A172 (cell line): ENCODE measurements at places on chromosomes 7 and 10.

- DNase-seq = no peak
These were observed 34.1 kb upstream of the MKI67 start for GRCh38 chr10:128160297-128160711.

DNA sequence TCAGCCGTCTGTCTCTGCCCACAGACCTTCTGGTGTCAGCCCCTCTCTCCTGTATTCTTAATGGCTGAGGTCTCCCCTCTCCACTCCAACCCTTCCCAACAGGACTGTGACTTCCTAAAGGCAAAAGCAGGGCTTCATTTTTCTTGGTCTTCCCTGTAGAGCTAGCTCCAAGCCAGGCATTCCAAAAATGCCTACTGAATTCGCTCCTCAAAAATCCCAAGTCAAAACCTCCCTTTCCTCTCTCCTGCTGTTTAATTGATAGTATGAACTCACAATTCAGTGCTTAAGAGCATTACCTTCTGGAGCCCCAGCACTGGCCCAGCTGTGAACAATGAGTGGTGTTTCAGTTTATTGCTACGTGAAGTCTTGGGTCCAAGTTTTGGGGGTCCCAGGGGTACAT lies 628.4 kb downstream of the PARD3 start:
- no peak for DNase-seq

DNA sequence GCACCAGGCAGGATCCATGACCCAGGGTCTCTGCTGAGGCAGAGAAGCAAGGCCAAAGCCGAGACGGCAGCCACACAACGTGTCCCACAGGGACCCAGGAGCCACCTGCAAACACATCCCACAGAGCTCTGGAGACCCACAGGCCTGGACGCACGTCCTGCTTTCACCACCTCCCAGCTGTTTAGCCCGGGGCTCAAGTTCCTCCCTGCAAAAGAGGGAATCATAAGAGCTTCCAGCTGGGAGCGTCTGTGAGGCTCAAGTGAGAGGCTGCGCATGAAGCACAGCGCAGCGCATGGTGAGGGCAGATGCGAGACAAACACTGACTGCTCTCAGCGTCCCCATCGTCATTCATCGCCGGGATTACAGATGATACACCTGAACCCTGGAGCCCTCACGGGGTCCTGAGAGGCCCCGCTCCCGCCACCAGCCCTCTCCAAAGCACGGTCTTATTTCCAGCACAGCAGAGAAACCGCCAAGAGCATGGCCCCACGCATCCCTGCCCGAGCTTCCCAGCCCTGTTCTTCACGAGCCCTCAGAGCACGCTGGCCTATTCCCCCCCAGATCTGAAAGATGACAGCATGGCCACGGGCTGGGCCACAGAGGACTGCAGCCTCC lies 88.7 kb downstream of the MAD1L1 start:
- no peak for DNase-seq

DNA sequence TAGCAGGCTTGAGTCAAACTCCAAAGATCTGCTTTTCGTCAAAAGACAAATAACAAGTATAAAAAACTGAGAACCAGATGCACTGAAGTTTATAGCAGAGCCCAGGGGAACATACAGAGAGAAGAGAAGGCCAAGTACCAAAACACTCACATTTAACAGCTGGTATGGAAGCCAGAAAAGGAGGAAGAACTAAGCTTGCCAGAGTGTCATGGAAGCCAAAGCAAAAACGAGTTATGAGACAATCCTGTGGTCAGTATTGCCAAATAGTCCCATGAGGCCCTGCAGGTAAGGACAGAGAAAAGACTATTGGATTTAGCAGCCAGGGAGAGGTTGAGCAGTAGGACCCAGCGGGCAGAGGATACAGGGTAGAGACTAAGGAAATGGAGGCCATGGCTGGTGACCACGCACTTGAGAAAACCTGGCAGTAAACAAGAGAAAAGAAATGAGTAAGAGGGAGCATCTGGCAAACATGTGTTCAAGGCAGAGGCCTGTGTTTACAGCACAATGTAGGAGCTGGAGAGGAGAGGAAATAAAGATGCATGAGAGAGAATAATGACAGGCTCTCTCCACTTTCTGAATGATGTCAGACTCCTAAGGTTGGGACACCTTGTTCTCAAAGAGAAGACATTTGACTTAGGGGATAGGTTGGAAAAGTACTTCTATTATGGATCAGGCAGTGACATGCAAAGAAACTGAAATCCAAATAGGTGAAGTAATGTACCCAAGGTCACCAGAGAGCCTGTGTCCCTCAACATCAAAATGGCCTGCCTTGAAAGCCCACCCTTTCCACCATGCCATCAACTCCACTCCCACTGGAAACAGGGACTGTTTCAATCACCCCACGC lies 9.1 kb downstream of the CREB3L2 start:
- DNase-seq = peak; percentile 64

DNA sequence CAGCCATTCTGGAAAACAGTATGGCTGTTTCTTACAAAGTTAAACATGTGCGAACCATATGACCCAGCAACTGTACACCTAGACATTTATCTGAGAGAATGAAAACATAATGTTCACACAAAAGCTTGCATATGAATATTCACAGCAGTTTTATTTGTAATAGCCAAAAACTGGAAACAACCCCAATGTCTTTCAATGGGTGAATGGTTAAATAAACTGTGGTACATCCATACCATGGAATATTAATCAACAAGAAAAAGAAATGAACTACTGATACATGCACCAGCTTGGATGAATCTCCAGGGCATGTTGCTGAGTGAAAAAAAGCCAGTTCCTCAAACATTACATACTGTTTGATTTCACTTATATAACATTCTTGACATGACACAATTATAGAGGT lies 37.3 kb downstream of the LEP start:
- no peak for DNase-seq

- no peak for DNase-seq
These were observed 759 bp downstream of the DNAJB12 start for GRCh38 chr10:72353965-72354355.

DNA sequence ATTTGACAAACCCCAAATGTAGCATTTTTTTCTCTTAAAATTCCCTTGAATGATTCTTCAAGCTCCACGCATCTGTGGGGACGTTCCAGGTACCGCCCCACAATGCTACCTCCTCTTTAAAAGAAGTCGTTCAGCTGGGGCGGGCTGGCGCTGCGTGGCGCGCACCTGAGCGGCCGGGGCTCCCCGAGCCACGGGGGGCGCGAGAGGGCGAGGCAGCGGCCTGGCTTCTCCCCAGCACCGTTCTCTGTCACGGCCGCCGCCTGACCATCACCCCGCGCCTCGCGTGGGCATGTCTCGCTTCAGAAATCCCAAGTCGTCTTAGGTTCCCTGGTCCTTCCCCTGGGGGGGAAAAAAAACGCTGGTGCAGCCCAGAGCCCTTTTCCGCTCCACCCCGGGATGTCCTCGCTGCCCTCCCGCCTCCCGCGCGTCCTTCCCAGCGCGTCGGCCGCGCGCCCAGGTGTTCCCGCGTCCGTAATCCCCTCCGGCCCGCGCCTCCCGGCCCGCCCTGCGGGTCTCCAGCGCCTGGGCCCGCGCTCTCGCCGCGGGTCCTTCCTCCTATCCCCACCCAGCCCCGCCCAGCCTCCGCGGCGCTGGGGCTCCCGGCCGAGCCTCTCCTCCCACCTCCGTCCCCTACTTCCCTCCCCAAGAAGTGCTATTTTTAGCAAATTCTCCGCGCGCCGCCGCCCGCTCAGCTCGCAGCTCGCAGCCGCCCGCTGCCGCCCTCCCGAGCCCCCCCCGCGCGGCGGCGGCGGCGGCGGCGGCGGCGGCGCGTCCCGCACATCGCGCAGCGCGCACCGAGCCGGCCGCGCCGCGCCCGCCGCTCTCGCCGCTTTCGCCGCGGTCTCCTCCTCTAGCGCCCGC lies 58.7 kb upstream of the PRPS1L1 start:
- no peak for DNase-seq

DNA sequence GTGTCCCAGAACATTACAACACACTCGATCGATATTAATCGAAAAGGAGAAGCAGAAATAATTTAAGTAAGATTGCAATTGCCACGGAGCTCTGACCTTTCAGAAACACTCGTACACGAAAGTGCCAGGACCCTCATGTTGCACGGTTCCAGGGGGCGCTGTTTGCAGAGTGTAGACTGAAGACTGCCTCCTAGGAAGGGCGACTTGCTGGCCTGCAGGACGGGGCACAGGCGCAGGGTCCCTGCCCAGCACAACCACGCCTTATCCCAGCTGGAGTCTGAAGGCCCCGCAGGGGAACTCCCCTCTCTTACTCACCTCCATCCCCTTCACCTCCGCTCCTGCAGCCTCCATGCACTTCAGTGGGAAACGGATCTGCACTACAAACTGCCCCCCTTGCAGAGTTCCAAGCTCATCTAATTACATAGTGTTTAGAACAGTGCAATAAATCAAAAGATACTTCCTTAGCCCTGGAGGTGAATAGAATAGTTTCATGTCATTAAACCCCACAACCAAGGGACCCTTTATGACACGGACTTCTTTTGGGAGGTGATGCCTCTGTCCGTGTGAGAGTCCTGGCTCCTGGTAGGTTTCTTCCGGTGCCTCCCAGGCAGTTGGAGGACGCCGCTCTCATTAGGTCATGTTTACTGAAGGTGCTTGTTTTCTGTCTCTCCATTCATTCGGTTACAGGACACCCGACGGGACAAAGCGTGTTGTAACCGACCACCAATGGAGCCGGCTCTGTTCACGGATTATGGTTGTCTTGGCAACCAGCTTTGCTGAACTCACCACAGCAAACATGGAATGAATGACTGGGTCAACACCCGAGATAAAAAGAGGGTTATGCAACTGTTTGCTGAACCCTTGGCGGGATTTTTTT lies 262.2 kb downstream of the BAMBI start:
- DNase-seq = no peak

DNA sequence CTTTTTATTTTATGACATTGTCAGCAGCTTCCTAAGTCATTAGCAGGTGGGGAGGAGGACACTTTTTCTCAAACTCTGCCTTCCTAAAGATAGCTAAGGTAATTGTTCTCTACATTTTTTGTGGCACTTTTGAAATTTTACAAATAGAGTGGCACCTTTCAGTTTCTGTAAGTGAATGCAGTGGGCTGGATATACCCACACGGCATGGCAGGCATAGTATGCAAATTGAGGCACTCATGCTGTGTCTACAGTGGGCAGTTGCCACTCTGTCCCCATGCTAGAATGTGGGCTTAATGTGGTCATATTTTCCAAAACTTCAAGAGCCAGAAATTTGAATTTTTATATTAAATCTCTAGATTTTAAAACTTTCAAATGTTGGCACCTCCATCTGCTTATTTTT lies 12.8 kb upstream of the SH3PXD2A start:
- DNase-seq = no peak

GRCh38 chr7:143104759-143105158 lies 27.1 kb upstream of the PIP start:
- DNase-seq = no peak
